LHCN-M2 (cell line): ENCODE measurements at places on chromosomes 16 and 17. TPM values are rescaled to one million over a fixed set of nuclear protein-coding genes. Genes with fewer than 3 reads are reported as not detected.

OR4D1 gene
- not detected in 2 replicates for total RNA-seq

TM4SF5 gene
- not detected in 2 replicates for total RNA-seq

SBK1 gene
- under 0.01 and 0.06 TPM in 2 replicates for total RNA-seq

BRIP1 gene
- 15.7 and 17.0 TPM in 2 replicates for total RNA-seq

BCKDK gene
- total RNA-seq, result 199 and 204 TPM in 2 replicates

TELO2 gene
- total RNA-seq, result 30.3 and 32.9 TPM in 2 replicates

SPNS1 gene
- total RNA-seq, result 23.6 and 26.1 TPM in 2 replicates

RILP gene
- total RNA-seq, result 4.2 and 9.8 TPM in 2 replicates

PABPN1L gene
- not detected in 2 replicates for total RNA-seq

CBFB gene
- 121 and 123 TPM in 2 replicates for total RNA-seq

HS3ST3B1 gene
- 6.9 and 7.7 TPM in 2 replicates for total RNA-seq

SOCS1 gene
- 0.51 and 0.98 TPM in 2 replicates for total RNA-seq

ADORA2B gene
- total RNA-seq, result 27.8 and 31.2 TPM in 2 replicates

CHST6 gene
- total RNA-seq, result 1.8 and 1.9 TPM in 2 replicates

P2RX5 gene
- 21.5 and 28.6 TPM in 2 replicates for total RNA-seq

ZFPM1 gene
- 1.1 and 2.2 TPM in 2 replicates for total RNA-seq

CDK5R1 gene
- 4.2 and 8.6 TPM in 2 replicates for total RNA-seq

TBX21 gene
- total RNA-seq, result not detected in 2 replicates

ASGR1 gene
- 0.29 and 1.4 TPM in 2 replicates for total RNA-seq
